ENCODE measurements at places on chromosomes 6 and 20.

DNA sequence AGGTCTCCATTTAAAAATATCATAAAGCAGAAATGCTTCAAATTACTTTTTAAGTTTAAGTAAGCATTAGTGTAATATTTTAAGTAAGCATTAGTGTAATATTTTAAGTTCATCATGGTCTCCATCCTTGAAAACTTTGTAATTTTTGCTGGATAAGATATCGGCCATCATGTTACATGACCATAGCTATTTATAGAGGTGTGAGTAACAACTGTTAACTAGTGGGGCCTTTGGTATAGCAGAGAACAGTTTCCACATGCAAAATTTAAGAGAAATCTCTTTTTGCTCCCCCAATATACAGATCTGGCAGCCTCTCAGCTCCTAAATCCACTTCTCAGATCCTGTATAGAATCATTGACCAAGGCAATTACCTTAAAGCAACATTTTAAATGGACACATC, 468 bp downstream of the TRDN start:
- DNase-seq: no peak

DNA sequence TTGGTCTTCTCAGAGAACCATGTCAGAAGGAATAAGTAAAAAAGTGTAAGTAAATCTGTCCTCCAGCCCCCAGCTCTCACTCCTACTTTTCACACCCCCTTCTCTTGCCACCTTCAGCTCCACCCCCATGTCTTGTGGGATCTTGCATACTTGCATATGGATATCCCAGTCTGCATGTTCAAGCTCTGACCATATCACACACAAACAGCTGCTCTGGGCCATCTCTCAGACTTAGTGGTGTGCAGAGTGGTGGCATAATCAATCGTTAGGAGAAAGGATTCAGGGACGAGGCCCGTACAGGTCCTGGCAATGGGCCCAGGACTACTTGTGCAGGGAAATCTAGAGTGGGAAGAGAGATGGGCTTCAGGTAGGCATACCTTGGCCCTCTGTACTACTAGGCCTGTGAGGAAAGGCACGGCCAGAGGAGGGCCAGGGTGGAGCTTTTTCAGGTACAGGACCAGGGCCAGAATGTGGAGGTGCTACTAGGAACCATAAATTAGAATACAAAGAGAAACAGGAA, 112.0 kb upstream of the SGK1 start:
- no peak for DNase-seq

DNA sequence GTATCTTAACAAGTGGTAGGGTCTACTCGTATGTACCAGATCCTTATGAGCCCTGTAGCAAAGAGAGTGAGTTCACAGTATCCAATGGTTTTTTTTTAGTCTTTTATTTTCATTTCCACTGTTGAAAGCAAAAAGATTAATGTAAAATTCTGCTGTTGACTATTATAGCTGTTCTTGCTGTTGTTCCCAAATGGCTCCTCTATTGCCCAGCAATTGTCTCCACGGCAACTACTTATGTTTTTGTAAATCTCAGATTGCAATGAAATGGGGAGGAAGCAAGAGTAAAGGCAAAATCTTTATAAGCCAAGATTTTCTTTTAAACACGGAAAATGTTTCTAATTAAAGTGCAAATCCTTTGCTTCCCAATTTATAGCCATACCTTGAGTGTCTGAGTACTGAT, 406.1 kb downstream of the EPM2A start:
- no peak for DNase-seq

- DNase-seq: no peak
These were observed 34.2 kb upstream of the B4GALT5 start for GRCh38 chr20:49747707-49748524.

DNA sequence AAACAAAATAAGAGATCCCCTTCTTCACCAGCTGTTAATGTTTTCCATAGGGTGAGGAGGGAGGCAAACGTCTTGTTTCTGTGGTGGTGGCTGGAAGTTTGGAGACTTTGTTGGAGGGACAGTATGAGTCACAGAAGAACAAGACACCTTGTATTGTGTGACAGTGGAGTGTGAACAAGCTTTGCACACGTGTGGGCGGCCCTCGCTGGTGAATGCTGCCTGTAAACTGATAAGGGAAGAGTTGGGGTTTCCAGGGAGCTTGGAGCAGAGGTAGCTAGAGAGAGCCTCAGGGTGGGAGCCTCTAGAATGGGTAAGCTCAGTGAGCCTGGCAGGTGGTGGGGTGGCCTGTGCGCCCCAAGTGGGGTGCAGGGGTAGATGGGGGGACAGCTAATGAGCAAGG, 78.3 kb downstream of the ZDHHC14 start:
- no peak for DNase-seq

GRCh38 chr20:37999526-38000263, 33.6 kb downstream of the TTI1 start:
- DNase-seq: no peak

GRCh38 chr6:87825821-87826221, 123.8 kb upstream of the AKIRIN2 start:
- no peak for DNase-seq

GRCh38 chr6:151733680-151734320, 73.7 kb upstream of the ESR1 start:
- DNase-seq: no peak

DNA sequence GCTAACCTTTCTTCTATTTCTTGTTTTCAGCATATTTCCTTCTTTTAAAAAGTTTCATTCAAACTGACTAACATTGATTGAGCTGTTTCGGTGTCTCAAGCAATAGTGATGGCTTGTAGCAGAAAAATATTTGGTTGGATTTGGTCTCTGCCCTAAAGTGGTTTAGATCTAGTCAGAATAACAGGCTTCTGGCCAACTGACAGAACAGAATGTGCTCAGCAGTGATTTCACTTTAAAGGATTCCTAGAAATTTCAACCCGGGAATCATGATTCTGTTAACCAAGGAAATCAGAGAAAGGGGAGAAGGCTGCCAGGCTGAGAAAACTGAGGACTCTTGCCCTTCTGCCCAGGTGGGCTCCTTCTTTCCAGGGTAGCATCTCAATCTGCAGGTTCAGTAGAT, 16.6 kb upstream of the GSTA1 start:
- DNase-seq: no peak

DNA sequence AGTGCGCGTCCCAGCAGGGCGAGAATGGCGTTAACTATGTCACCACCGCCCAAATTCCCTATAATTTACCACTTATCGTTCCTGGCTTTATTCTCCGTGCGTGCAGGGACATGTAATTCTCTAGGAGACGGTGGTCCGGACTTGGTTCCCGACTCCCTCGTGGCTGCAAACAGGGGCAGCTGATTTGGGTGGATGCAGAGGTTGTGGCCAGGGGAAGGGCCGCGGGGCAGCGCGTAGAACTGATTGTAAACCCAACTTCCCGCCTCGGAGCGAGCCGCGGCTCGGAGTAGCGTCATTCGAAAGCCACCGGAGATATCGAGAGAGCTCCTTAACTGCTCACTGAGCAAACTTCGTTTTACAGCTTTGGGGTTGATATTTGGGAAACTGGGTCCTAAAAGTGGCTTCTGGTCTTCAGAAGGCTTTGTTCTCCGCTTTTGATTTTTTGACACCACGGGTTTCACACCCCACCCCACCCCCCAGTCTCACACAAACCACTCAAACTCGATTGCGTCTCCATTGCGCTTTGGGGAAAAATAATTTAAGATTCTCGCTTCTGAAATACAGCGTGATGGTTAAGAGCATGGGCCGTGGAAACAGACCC, 17.5 kb upstream of the ZSCAN9 start:
- peak; percentile 18 for DNase-seq

GRCh38 chr20:25863536-25864325, 167.1 kb upstream of the ZNF337 start:
- no peak for DNase-seq

GRCh38 chr6:136659991-136660499, 109.8 kb upstream of the MAP7 start:
- DNase-seq: no peak

DNA sequence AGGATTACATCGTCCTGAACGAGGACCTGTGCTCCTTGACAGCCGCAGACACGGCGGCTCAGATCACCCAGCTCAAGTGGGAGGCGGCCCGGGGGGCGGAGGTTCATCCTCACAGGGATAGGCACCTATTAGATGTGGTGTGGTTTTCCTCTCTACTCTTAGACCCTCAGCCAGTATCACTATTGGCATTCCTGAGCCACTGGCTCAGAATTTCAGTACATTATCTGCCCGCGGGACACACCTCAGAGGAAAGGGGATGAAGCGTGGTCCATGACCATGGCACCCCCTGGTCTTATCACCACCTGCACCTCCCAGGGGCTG, 34.6 kb upstream of the HLA-G start:
- no peak for DNase-seq

DNA sequence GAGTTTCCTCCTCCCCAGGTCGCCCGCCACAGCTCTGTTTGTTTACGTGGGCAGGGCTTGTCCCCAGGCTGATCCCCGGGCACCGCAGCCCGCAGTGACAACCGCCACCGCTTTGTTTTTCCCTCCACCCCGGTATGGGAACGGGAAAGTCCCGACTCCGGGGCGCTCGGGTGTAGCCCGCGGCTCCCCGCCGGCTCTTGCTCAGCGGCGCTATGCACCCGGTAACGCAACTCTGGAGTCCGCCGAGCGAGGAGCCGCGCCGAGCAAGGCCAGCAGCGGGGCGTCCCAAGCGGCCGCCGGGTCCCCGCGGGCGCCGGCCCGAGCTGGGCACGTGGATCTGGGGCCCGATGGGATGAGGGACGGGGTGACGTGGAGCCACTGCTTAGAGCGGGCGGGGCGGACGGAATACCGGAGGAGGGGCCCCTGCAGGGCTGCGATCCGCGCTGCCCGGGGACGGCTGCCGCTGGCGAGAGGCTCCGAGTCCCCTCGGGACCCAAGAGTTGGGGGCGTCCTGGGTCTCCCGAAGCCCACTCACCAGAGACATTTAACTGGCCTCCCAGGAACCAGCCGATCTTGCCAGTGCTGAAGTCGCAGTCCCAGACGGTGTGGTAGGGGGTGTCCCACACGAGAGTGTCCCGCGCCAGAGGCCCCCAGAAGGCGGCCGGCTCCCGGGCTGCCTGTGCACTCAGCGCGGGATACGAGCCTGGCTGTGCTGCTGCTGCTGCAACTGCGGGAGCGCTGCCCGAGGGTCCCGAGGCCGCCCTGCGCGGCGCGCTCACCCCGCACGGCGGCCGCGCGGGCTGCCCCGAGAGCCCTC, 497 bp downstream of the ACSS1 start:
- peak; percentile 69 for DNase-seq

GRCh38 chr20:38883081-38883980, 42.9 kb upstream of the FAM83D start:
- no peak for DNase-seq

DNA sequence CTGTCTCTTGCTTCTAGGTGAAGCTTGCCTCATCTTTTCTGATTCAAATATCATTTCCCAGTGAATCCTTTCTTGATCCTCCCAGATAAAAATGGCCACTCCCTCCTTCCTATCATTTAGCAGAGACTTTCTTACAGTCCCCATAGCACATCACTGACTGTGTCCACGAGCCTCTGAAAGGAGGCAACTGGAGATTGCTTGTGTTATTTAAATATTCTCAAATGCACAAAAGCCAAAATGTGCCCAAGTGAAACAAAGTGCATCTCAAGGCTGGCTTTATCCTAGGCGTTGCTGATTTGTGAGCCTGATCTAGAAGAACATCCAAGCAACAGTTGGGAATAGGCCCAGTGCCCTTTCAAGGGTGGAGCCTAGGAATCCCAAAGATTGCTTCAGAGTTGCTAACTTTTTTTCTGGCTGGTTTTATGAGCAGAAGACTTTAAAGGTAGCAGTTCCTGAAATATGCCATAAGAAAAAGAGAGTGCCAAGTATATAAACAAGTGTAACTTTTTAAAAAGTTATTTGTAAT, 393.6 kb downstream of the CD83 start:
- DNase-seq: no peak

- DNase-seq: no peak
These were observed 110.3 kb downstream of the RWDD2A start for GRCh38 chr6:83303426-83303825.

GRCh38 chr6:100593522-100593921, 128.8 kb upstream of the SIM1 start:
- DNase-seq: no peak

GRCh38 chr6:36968266-36968977, 13.9 kb downstream of the PI16 start:
- DNase-seq: no peak

All from stimulated activated CD4-positive, alpha-beta T cell treated with anti-CD3 and anti-CD28 coated beads, Interleukin-4, amount 100 ng/mL, for 1 hour (primary cell).